ENCODE measurements at places on chromosomes 2 and 18. TPM values are rescaled to one million over a fixed set of nuclear protein-coding genes. Genes with fewer than 3 reads are reported as not detected.

LAMA1 gene
- 0.25 TPM for total RNA-seq

RBM45 gene
- 12.4 TPM for total RNA-seq

POLE4 gene
- 16.7 TPM for total RNA-seq

DYSF gene
- 212 TPM for total RNA-seq

SERPINB12 gene
- total RNA-seq: not detected

DNER gene
- 2.6 TPM for total RNA-seq

CHRND gene
- not detected for total RNA-seq

GAREM2 gene
- total RNA-seq: 0.25 TPM

NEB gene
- total RNA-seq: 0.30 TPM
